ENCODE measurements at places on chromosomes 5 and 9. TPM values are rescaled to one million over a fixed set of nuclear protein-coding genes. Genes with fewer than 3 reads are reported as not detected.

ARRDC3 gene
- polyA plus RNA-seq, result 16.4 TPM

ZBTB6 gene
- 6.2 TPM for polyA plus RNA-seq

PFN3 gene
- polyA plus RNA-seq, result not detected

C9orf153 gene
- not detected for polyA plus RNA-seq

ACSL6 gene
- polyA plus RNA-seq, result 4.8 TPM

BTNL9 gene
- 2.1 TPM for polyA plus RNA-seq

ZDHHC12 gene
- polyA plus RNA-seq, result 53.2 TPM

PDGFRB gene
- 32.0 TPM for polyA plus RNA-seq

ECM2 gene
- polyA plus RNA-seq, result 1.3 TPM

SLC6A7 gene
- polyA plus RNA-seq, result 4.1 TPM

PCDHB3 gene
- polyA plus RNA-seq, result 1.0 TPM

CDC25C gene
- polyA plus RNA-seq, result 13.2 TPM

PCDHB8 gene
- polyA plus RNA-seq, result 5.9 TPM

BAAT gene
- 0.19 TPM for polyA plus RNA-seq

ADGRV1 gene
- 7.8 TPM for polyA plus RNA-seq
